Right ventricle myocardium superior (tissue), 1 donor: ENCODE measurements at places on chromosomes 1 and 21.
A peak's percentile ranks its signal among the peaks of the same experiment; 100 is the strongest.

- no peak for DNase-seq
Measured at GRCh38 chr1:110390692-110391245, at the start of gene SLC16A4. TSS of gene SLC16A4 (minus strand) at chr1:110391026. CDS start at chr1:110389323, 1,703 bp downstream.

DNA sequence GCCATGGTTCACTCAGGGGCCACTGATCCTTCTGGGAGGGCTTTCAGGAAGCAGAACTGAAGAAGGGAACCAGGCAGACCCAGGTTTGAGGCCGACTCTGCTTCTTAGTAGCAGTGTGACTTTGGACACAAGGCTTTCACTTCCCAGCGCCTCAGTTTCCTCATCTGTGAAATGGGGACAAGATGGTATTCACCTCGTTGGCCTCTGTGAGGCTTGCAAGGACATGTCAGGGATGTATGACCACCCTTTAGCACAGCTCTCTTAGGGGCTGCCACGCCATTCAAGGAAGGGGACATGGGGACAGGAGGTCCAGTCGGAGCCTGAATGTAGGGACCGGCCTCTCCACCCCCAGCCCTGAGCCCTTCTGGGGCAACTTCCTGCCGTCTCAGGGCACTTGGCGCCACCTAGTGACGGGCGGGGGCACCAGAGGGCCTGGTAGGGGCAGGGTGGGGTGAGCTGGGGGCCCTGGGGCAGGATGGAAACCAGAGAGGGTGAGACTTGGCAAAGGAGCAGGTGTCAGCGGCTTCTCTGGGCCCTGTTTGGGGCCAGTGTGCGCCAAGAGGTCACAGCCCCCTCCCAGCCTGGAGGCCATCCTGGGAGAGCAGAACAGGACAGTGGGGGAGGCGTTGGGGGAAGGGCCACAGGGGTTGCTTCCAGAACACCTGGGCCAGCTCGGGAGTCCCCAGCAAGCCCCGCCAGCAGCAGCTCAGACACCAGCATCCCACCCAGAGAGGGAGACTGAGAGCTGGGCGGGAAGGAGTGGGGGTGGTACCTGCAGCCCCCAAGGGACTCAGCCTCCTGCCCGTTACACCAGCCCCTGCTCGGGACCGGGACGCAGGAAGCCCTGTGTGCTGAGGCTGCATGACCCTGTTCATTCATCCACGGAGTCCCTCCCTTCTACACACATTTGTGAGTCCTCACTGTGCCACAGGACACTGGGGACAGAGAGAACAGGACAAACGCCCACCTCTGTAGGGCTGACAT is 102.5 kb upstream of the TARDBP start:
- DNase-seq, result peak; percentile 59

DNA sequence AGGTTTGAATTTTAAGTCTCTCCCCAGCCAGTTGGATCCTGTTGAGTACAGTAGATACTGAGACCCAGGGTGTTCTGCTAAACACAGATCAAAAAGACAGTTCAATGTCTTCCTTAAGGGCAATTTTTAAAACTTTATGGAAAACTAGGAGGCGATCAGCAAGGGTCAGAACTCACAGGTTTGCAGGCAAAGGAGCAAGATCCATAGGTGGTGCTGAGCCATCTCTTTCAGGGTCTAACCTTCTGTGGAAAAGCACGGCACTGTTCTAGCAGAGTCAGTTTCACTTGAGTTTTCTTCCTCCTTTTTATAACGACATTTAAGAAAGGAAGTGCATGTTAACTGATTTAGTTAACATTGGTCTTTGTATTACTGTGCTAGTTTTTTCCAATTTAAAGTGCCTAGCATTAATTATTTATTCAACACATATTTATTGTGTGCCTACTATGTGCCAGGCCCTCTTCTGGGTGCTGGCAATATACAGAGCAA is at the start of gene CD84:
Gene CD84 (minus strand): TSS at position 281 of the 486 bp plus-strand sequence. CDS start 59 bp downstream, at position 222.
- no peak for DNase-seq

DNA sequence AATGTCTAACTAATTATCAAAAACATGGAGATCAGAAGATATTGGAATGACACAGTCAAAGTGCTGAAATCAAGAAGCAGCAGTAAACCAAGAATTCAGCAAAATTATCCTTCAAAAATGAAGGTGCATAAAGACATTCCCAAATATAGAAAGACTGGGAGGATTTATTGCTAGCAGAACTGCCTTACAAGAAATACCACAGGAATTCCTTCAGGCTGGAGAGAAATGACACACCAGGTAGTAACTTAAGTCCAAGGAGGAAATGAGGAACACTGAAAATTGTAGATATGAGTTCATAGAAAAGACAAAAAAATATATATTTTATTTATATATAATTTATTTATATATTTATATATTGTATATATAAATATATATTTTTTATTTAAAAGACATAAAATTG is 217.2 kb downstream of the RPS6KC1 start:
- DNase-seq, result no peak

DNA sequence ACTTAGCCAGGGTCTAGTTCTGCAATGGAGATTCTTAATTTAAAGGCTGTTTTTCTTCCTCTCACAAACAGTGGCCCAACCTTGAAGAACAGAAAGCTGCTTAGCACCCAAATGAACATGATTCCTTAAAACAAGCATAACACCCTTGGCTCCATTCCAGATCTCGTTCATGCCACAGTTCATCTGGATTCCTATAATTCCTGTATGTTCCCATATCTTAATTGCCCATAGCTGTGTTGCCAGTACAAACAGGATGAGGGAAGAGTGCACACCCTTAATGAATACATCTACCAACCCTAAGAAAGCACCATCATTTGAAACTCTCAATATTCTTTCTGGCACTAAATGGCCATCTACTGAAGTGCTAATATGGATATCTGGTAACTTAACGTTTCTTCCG is 45.5 kb downstream of the TGFB2 start:
- no peak for DNase-seq
